ENCODE measurements at places on chromosomes 13 and 19. TPM values are rescaled to one million over a fixed set of nuclear protein-coding genes. Genes with fewer than 3 reads are reported as not detected.

DNA sequence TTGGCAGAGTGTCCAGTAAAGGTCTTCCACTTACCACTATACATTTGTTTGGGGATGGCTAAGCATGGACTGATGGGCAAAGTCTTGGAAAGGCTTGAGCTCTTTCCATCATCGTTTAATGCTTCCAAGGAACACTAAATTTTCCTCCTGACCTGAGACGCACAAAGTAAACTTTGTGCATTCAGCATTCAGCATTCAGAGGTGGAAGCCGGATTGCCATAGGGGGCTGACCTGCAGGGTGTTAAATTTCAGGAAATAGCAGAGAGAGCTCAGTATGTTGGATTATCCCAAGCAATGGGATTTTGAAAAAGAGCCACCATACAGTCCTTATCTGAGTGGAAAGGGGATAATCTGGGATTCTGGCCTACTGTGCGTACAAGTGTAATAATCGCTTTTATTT, 14.0 kb downstream of the ZNF552 start:
- DNase-seq, result no peak

DNA sequence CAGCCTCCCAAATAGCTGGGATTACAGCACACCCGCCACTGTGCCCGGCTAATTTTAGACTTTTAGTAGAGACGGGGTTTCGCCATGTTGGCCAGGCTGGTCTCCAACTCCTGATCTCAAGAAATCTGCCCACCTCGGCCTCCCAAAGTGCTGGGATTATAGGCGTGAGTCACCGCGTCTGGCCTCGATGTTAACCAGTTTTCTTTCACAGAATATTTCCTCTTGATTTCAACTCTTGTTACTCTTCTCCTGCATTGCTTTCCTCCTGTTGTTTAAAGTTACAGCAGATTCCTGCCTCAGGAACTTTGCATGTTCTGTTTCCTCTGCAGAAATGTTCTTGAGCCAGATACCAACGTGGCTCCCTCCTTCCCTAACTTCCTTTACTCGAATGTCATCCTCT, 3.7 kb upstream of the PEX11G start:
- no peak for DNase-seq

GRCh38 chr19:30710721-30711120, 338.5 kb downstream of the ZNF536 start:
- no peak for DNase-seq

DNA sequence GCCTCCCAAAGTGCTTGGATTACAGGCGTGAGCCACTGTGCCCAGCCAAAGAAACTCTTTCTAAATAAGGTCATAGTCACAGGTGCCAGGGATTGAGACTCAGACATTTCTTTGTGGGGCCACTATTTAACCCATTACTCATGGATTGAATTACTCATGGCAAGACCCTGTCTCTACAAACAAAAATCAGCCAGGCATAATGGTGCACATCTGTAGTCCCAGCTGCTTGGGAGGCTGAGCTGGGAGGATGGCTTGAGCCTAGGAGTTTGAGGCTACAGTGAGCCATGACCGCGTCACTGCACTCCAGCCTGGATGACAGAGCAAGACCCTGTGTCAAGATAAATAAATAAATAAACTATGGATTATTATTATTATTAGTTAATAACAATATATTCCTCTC, 3.6 kb upstream of the KLF2 start:
- no peak for DNase-seq

DNA sequence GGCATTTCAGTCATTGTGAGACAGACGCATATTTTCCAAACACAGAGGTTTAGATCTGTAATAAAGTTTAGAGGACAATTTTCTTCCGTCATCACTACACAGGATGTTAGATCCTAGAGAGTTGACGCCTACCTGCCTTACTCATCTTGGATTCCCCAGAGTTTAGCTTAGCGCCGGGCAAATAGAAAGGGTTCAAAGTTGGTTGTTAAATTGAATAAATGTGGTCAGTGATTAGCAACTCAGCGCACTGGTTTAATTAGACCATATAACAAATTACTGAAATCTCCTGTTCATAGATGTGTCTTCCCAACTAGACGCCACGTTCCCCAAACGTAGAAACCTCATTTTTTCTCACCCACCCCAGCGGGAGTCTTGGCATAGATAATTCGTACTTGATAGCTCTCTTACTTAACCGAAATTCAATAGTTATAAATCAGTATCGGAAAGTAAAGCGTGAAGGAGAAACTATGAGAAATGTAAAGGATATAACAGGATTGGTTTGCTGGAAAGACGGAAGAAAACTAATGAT, 726 bp upstream of the UFM1 start:
- DNase-seq, result no peak

The RFPL4A gene
- not detected for total RNA-seq

GRCh38 chr19:33220735-33221134, 4.9 kb downstream of the SLC7A10 start:
- DNase-seq, result no peak

GRCh38 chr13:74288361-74288911, 154.2 kb upstream of the KLF12 start:
- peak; percentile 8 for DNase-seq

The AKT2 gene
- total RNA-seq, result 166 TPM

- DNase-seq, result no peak
These were observed 4.4 kb downstream of the DACT3 start for GRCh38 chr19:46656541-46656940.

The TMTC4 gene
- 51.9 TPM for total RNA-seq

The BRME1 gene
- 4.7 TPM for total RNA-seq

- DNase-seq, result no peak
These were observed 6.8 kb downstream of the FAM98C start for GRCh38 chr19:38409631-38410133.

- DNase-seq, result no peak
These were observed 3.3 kb downstream of the MTIF3 start for GRCh38 chr13:27446986-27447583.

DNA sequence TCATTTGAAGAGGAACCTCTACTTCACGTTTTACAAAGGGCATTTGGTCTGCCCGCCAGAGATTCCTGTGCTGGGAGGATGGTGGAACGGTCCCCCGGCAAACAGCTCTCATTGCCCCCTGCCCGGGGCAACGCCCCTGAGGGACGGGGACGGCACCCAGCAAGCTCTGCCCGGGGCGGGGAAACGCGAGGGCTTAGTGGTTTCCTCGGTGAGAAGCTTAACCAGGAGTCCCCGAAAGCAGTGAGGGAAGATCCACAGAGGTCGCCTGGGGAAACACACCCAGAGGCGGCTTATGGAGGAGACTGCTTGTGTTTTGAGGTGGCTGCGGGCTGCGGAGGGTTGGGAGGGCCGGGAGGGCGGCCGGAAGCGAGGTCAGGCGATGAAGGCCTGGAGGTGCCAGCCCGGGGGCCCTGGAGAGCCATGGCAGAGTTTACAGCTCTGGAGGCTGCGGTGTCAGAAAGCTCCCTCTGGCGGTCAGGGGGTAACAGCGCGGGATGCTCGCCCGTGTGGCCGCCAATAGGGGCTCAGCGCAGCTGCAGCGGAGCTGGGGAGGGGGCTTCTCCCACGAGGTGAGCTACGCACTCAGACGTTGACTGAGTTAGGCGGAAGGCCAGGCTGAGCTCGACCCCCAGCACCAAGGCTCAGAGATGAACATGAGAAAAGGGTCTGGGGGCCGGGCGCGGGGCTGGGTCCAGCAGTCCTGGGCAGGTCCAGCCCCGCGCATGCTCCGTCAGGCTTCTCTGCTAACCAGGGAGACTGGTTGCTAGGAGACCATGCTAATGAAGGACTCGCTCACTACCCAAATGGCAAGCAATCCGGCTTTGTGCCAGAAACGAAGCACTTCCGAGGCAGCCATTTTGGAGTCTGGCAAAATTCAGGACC, 652 bp upstream of the TPGS1 start:
- peak; percentile 98 for DNase-seq

DNA sequence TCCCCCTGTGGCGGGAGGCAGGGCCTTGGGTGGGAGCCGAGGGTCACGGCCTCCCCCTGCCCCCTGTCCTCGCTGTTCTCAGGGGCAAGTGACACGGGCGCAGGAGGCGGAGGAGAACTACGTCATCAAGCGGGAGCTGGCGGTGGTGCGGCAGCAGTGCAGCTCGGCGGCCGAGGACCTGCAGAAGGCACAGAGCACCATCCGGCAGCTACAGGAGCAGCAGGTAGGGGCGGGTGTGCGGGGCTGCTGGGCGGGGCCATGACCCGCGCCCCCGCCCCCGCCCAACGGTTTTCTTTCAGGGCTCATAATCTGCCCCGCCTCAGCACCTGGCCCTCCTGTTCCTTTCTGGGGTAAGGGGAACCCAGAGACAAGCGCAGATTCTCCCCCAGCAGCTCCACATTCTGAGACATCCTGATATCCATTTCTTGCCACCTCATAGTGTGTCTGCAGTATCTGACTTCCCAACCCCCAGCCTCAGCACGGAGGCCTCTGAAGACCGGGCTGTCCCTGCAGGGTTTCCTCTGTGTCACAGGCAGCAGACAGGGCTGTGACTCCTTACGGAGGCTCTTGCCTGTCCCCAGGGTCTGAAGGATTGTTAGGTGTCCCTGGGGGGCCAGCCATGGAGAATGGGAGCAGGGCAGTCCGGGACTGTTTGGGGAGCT, 15.9 kb downstream of the PRR36 start:
- DNase-seq, result no peak

DNA sequence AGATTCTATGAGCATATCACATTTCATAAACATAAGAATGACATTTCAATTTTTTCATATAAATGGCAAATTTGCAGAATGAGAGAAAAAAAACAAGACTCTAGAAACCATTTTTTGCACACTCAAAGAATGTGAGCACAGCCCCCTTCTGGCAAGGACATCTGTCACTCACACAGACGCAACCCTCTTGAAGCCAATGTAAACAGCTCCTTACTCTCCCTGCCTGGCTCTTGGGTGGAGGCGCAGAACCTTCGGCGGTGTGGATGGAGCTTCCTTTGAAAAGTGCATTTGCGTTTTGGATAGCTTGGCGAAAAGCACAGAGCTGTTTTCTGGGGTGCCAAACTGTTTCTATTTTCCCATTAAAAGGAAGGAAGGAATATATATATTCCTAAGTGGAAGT, 367.6 kb upstream of the TSHZ3 start:
- no peak for DNase-seq

- DNase-seq, result no peak
These were observed 22.1 kb downstream of the MIPEP start for GRCh38 chr13:23867027-23867491.

The IRGC gene
- total RNA-seq, result not detected

- DNase-seq, result no peak
These were observed 151.3 kb downstream of the PTPRS start for GRCh38 chr19:5189318-5189607.

Data from dorsolateral prefrontal cortex (tissue), 122 donors.